ENCODE measurements at places on chromosomes 11 and 22.

- DNase-seq, result no peak
Measured at GRCh38 chr22:44878483-44879300, 126.3 kb downstream of the ARHGAP8 start.

DNA sequence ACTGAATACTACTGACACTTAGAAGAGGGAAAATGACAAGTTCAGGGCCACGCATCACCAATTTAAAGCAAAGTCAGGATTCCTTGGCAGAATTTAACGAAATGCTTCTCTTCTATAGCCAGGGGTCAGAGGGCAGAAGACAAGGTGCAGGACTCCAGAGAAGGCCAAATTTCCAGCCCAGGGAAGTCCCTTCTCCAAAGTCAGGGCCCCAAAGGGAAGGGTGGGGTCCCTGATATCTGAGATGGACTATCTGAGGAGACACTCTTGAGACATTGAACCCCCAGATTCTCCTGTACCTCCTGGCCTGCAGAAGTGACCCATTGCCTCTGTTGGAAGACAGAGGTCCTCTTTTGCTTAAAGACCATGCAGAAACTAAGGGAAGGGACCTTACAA, 91.2 kb downstream of the RPS6KA4 start:
- no peak for DNase-seq

DNA sequence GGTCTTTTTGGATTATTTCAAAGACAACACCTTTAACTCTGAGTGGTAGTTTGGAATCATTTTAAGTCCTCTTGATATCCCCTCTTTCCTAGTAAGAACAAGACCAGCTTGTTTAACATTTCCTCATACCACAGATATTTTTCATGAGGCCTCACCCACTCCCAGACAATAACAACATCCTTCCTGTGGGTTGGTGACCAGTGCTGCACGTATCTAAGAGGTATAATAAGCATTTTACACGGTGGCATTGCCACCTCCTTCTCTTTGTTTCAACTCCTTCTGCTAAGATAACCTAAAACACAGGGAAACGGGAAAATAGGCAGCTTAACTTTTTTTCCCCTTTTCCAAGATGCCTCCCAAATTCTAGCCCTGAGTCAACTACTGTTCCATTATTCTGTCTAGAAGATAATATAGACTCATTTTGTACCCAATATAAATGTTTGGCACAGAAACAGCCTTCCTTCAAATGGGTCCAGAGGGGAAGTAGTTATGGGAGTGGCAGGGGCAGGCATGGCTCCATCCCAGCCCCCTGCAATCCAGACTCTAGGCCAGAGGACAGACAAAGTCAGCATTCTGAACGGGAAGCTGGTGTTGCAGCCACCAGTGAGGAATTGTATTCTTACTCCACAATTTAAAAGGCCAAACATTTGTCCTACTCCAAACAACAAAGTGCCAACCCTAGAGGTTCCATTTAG, 28.5 kb downstream of the MAML2 start:
- DNase-seq, result no peak

DNA sequence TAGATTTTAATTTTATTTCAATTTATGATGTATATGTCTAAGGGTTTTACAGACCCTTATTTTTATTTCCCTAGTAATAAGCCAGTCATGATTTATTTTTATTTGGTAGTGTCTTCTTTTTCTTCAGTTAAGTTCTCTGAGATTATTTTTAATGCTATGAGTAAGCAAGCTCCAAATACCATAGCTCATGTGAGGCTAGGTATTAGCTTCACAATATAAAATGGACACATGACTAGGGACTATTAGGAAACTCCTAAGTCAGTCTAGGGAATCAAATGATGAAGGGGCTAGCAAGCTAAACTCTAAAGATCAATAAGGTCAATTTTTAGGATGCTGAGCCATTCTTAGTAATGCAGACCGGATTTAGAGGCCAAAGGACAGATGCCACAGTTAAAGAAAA, 45.9 kb downstream of the CKAP5 start:
- DNase-seq, result no peak

- DNase-seq, result no peak
Measured at GRCh38 chr11:68213135-68213515, at the start of gene KMT5B. TSS of gene KMT5B (minus strand) at chr11:68213296. CDS start at chr11:68190076, 23,220 bp downstream.

DNA sequence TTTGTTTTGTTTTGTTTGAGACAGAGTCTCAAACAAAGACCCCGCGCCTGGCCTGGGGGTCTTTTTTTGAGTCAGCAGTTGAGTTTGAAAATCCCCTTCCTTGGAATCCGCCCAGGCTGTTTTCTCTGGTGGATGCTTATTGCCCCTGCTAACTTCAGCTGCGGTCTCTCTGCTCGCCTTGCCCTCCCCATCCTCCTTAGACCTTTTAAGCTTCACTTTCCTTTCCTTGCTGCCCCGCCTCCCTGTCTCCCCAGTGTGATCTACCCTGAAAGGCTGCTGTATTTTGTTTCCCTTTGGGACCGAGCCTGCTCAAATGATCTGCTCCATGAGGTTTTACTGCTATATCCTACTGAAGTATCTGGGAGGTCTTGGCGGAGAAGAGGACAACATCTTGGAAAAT, 2.5 kb downstream of the USP18 start:
- DNase-seq, result no peak

- DNase-seq, result no peak
Measured at GRCh38 chr11:100970283-100971164, 159.1 kb downstream of the PGR start.

GRCh38 chr11:130223291-130223971, 63.8 kb downstream of the ST14 start:
- no peak for DNase-seq

GRCh38 chr11:87453531-87454089, 415.9 kb downstream of the TMEM135 start:
- no peak for DNase-seq

GRCh38 chr11:45382133-45382878, 96.2 kb upstream of the SYT13 start:
- DNase-seq, result no peak

DNA sequence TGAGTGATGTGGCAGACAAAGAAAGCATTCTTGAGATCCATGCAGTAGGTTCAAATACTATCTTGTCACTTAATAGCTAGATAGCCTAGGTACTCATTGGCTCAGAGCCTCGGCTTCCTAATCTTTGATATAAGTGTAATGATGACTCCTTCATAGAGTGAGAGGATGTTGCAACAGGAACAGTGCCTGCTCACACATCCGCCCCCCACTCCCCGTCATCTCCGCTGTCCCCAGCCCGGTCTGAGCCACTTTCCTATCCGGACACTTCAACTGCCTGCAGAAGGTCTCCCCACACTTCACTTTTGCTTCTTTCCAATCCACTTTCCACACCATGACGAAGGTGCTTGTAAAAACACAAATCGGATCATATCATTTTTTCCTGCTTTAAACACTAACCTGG, 128.8 kb downstream of the NTM start:
- DNase-seq, result no peak

- no peak for DNase-seq
Measured at GRCh38 chr11:126060757-126061171, 1.9 kb downstream of the CDON start.

- DNase-seq, result no peak
Measured at GRCh38 chr11:8523396-8523795, 70.6 kb downstream of the STK33 start.

DNA sequence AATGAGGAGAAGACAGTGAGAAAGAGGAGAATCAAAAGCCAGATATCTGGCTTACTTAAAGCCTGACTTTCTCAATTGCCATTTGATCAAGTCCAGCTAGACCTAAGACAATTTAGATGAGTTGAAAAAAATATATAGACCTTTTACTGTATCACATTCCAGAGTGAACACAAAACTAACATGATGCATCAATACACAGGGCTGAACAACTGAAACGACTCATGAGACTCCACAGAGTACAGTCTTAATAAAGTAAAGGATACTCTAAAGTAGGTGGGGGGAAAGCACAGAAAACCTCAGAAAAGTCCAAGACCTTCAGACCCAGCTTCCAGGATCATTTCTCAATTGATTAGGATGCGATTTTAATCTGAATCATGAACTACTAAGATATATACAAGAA, 95.3 kb upstream of the OR9G4 start:
- no peak for DNase-seq

DNA sequence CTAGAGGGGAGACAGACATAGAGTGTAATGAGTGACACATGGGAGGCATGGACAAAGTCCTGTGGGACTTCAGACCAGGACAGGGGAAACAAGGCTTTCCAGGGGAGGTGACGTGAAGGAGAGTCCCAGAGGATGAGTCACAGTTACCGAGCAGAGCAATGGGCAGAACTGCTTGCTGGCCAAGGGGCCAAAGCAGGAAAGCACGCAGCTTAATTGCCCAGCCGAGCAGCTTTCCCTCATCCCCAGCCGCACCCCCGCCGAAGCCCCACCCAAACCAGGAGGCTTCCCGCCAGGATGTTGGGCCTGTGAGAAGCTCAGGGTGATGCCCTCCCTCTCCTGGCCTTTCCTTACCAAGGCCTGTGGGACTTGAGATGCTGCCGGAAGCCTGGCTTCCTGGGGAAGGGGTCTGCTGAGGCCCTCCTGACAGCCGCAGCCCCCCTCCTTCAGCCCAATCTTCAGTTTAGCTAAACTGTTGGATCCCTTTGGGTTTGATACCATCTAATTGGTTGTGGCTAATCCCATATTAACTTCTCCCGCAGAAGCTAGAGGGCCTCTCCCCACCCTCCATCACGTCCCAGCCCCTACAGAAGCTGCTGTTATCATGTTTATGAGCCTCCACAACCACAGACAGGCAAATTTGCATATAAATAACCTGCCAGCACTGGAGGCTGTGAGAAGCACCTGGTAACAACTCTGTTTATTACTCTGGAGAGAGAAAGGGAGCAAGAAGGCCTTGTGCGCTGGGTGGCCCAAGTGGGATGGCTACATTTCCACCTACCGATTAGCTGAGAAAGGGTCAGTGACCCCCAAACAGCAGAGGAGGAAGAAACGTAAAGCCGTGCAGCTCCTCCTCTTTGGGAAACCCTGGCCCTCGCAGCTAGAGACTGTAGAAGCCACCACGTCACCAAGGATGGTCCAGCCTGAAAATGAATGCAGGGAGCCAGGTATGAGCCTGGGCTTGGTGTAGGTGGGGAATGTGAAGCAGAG, 80.0 kb downstream of the TRIM29 start:
- DNase-seq, result no peak

DNA sequence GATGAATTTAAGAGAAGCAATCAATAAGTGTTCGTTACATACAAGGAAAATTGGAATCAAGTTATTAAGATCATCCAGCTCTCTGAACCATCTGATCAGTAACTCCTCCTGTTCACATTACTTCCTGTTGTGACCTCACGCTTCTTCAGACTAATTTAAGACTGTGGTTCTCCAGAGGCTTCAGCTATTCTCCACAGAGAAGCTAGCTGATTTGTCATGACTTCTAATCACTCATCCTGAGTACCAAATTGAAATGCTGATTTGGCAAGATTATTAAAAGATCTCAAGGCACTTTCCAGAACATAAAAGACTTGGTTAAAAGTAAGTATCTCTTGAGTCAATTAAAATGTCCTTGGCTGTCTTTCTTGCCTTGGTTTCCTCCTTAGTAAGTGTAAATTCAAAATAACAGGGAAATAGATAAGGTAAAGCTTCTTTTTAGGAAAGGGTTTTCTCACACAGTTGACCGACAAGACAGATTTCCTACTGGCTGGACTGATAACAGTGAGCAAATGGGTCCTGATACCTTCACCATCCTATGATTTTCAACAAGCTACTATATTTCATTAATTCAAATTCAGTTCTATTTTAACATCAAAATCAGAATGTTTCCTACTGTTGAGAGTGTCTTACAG, 38.5 kb downstream of the GAB2 start:
- no peak for DNase-seq

DNA sequence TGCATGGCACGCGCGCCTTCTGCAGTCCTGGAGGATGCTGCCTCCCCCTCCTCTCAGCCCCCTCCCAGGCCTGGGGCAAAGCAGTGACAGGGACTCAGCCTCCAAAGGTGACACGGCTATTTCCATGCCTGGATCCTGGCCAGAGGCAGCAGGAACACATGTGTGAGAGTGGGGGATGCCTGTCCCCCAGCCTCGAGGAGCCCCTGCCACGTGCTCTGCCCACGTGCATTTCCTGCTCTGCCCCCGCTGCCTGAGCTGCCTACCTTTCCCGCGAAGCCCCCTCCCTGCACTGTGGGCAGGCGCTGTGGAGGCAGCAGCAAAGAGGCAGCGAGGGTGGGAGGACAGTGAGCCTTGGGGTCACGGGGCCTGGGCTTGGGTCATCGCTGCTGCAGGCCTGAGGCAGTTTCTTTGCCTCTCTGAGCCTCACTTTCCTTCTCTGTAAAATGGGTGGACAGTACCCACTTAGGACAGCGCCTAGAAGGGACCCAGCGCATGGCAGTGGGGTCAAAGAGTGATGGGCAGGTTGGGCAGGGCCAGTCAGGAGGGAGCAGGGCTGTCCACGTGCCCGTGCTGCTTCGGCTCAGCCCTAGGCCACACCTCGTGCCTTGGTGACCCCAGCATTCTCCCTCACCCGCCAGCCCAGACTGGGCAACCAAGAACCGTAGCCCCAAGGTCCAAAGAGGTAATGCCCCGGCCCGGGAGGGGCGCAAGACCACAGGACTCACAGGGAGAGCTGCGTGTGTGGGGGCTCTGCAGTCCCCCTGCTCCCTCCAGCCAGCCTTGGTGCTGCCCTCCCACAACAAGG, 48.6 kb downstream of the FLRT1 start:
- DNase-seq, result no peak

GRCh38 chr11:78886616-78887015, 312.0 kb upstream of the NARS2 start:
- peak; percentile 18 for DNase-seq

- DNase-seq, result peak; percentile 84
Measured at GRCh38 chr11:75966537-75967287, 151.7 kb downstream of the UVRAG start.

GRCh38 chr11:111372538-111372937, 6.5 kb downstream of the POU2AF1 start:
- DNase-seq, result no peak

- no peak for DNase-seq
Measured at GRCh38 chr22:39148727-39149535, 3.5 kb downstream of the CBX7 start.

DNA sequence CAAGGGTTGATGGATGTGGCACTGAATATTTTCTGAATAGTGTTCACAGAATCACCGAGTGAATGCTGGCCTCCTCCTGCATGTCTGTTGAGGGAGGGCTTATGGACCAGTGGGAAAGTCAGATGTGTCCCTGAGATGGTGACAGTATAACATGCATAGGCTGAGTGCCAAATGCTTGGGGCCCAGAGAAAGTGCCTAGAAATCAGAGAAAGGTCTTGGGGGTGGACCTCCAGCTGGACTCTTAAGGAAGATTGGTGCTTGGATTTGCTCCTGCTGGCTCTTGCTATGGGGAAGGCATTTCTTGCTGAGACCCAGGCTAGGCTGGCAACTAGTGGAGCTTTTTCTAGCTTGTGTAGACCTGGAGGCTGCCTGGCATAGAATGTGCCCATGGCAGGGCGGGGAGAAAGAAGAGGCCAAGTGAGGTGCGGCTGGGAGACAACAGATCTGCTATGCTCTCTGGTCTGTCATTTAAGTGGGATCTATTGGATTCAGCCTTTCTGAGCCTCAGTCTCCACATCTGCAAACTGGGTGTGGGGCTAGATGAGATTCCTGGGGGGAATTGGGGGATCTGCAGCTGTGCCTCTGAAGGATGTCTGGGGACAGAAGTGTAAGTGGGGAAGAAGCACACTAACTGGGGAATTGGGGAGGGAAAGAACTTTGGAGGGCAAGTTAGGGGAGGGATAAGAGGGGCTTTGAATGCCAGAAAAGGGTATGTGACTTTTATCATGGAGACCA, 27.4 kb downstream of the ZNRF3 start:
- no peak for DNase-seq

GRCh38 chr11:76803811-76804600, 20.9 kb downstream of the TSKU start:
- DNase-seq, result no peak

- DNase-seq, result no peak
Measured at GRCh38 chr11:96130061-96130620, 206.2 kb upstream of the MTMR2 start.

GRCh38 chr22:26287382-26288225, 118.3 kb downstream of the SEZ6L start:
- DNase-seq, result no peak
